Lung microvascular endothelial cell (primary cell): ENCODE measurements at places on chromosomes 12 and 14.

DNA sequence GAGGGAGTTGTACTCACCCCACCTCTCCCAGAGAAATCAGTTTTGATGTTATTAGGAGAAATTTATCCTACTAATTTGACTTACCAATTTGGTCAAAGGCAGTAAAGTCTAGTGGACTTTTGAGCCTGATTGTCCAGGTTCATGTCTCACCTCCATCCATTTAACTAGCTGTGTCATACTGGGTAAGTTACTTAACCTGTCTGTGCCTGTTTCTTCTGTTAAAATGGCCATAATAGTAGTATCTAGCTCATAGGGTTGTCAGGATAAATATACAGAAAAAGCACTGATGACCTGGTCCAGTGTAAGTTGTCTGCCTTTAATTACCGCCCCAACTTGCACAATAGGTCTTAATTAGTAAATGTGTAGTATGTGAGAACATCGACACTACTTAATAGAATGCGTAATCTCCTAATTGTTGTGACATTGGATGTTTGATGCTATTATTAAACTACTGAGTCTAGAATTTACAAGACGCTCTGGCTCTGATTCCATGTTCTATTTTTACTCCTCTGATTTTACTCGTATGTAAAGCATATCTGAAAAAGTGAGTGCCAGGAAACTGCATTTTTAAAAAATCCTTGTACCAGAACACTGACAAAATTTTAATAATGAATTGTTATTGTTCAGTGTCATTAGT, 1.5 kb downstream of the RAB21 start:
- DNase-seq = no peak

DNA sequence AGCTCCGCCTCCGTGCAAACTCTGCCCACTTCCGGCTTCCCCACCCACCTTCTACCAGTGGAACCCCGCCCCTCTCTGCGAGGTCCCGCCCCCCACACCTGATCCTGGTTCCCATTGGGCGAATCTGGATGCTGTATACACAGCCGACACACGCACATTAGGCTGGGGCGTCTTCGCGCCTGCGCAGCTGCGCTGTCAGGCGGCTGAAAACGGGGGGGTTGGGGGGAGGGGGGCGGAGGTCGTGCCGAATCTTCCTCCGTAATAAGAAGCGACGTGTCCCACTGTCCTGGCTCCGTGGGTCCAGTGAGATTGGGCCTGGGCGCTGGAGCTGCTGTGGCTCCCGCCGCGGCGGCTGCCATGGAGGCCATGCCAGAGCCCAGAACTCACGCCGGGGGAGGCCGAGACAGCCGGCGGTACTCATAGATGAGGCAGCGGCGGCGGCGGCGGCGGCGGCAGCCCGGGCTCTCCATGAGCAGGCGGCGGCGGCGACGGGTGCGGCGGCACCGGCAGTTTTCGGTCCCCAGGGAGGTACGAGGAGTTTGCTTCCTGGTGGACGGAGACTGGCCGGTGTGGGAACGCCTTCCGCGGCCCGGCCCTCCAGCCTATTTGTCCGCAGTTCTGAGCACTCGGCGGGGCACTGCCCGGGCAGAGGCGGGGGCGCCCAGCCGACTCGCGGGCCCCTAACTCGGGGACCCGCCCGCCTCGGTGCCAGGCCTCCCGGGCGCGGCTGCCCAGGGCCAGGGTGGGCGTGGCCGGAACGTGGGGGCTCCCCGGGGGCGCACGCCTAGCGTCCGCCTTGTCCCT, 64.5 kb downstream of the KLHL28 start:
- peak; percentile 98 for DNase-seq

GRCh38 chr12:96051756-96052485, 16.5 kb upstream of the LTA4H start:
- no peak for DNase-seq

GRCh38 chr14:84445486-84445885, 1084.5 kb upstream of the FLRT2 start:
- no peak for DNase-seq

- no peak for DNase-seq
These were observed 1.4 kb downstream of the WSB2 start for GRCh38 chr12:118059341-118060191.

DNA sequence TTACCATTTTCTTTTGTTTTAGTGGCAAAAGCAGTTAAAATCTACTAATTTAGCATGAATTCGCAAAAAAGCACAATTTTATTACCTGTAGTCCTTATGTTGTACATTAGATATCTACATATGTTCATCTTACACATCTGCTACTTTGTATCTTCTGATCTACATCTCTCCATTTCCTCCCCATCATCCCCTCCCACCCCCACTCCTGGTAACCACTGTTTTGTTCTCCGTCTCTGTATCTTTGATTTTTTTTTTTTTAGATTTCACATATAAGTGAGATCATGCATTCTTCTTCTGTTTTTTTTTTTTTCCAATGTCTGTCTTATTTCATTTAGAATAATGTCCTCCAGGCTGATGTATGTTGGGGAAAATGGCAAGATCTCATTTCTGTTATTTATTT, 922.7 kb downstream of the VRK1 start:
- DNase-seq = no peak

DNA sequence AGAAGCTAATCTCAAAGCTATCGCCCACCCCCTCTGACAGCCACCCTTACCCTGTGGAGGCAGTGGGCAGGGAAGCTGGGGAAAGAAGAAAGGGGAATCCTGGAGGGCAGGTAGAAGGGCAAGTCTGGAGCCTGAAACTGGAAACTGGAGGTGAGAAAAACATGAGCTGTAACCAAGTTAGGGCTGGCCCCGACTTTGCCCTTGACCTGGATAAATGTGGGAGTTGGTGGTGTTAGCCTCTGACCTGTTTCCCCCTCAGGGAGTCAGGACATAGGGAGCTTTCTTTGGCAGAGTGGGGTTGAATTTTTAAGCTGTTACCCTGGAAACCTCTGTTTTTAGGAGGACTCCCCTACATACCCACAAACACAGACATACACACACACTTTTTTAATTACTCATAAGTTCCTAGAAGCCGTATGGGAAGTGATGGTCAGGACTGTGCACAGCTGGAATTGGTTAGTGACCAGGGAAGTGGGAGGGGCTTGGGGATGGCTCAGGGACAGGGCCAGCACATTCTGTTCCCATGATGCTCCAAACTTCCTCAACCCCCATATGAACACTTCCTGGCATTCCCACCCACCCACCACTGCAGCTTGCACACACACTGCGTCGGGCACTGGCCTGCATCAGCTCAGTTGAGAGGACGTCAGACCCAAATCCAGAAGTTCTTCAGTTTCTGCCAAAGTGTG, 5.0 kb upstream of the MMP19 start:
- peak; percentile 100 for DNase-seq

GRCh38 chr12:43214166-43214565, 337.8 kb downstream of the ADAMTS20 start:
- no peak for DNase-seq

DNA sequence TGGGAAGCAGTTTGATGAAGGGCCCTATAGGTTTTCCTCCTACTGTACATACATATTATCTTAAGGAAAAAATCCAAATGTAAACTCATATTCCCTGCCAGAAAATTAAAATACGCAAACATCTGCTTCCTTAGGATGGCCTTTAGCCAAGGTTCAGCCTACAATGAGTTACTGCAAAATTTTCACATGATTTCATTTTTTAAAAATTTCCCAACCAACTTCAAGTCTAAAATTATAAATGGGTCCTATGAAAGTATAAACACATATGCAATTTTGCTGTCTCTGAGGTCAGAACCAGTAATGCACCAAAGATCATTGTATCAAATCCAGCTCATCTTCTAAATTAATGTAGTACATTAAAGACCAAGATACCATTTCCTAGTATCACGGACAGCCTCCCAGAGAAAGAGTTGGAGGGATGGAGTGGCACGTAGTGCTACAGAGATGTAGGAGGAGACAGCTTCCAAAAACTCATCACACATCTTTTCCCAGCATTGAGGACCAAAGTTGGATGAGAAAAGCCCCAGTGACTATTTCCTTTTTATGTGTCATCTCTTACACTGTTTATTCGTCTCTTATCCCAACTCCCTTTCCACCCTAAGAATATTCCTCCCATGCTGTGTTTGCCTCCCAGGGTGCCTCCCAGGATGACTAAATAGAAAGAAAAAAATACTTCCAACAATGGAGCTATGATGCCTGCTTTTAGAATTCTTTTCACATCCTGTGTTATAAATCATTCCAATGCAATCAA, 92.3 kb upstream of the SLCO1C1 start:
- peak; percentile 12 for DNase-seq

DNA sequence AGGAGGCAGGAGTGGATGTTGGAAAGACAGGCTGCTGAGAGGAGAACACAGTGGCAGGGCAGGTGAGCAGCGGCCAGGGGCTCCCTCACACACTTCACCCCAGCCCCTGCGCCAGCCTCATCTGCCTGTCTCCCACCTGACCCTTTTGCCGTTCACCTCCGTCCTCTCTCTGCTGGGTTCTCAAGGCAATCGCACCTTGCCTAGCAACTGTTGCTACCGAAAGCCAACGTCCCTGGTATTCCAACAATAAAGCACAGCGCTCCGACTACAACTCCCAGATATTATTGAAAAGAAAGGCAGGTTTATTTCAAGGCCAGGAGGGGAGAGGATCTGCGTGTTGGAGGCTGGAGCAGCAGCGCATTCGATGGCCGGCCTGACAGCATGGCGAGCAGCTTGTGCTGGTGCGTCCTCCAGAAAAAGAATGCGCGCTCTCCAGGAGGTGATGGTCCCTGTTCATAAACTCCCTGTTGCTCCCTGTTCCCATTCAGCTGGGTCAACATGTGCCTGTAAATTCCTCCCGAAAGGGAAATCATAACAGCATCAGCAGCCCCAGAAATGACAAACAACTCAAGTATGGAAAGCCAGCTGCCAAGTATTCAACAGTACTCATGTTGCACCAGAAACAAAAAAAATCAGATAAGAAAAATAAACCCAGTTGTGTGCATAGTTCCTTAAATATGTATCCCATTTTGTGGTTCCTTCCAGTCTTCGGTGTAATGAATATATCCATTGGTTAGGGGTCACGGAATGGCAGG, 153.0 kb upstream of the DIO3 start:
- no peak for DNase-seq

- no peak for DNase-seq
These were observed 79.8 kb downstream of the TMEM260 start for GRCh38 chr14:56659378-56659777.
